ENCODE measurements at places on chromosomes 2 and 18.
A peak's percentile ranks its signal among the peaks of the same experiment; 100 is the strongest.

DNA sequence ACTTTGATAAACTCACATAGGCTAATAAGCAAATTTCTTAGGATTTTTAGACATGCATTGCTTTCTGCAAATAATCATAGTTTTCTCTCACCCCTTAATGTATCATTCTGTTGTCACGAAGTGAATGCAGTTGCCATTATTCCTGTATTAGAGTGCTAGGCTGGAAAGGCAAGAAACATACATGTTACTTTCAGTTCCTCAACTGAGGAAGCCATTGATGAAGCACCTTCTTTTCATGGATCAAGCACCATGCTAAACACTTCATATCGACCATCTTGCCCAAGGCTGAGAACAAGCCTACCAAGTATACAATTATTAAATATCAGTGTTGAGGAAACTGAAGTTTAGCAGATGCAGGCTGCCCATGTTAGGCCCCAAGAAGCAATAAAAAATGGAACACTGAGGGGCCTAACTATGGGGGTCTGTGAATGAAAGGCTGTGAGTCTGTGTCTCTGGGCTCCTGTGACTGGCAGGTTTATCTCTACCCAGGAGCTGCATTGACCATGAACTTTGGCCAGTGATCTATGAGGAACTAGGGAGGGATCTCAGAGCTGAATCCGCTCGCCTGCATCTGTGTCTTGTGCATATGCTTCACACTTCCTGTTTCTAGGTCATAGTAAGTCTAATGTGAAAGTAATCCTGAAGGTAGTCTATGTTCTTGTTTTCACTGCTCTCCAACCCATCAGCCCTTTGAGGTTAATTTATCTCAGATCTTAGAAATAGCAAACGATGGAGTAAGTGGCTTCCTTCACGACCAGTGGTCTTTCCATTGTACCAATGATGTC lies 16.0 kb upstream of the TSPYL6 start:
- DNase-seq: peak; percentile 16

- DNase-seq: no peak
Measured at GRCh38 chr18:24402209-24402785, 4.7 kb upstream of the OSBPL1A start.

DNA sequence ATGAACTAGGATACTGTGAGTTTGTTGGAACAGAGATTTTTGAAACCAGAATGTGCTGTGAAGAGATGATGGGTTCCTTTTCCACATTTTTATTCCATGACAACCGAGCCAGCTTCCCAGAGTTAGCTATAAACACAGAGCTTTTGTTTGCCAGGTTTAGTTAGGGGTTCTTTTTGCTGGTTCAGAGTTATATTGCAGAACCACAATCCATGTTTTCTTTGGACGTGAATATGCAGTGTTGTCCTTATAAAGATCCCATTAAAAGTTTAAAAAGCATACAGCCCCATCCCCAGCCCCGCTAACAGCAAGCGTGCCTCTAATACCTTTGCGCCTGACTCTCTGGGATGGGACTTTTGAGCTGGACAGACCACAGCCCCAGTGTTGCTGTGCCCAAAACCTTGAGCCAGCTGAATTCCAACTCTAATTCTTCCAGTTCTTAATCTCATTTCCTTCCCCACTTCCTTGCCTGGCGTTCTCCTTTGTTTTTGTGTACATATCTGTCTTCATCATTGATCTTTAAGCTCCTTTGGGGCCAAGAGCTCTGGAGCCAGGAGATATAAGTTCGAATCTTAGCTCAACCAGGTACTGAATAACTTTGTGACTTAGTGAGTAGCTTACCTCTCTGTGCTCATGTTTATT lies 72.3 kb downstream of the SPATS2L start:
- no peak for DNase-seq

GRCh38 chr18:43158381-43158780 lies 42.9 kb upstream of the RIT2 start:
- no peak for DNase-seq

DNA sequence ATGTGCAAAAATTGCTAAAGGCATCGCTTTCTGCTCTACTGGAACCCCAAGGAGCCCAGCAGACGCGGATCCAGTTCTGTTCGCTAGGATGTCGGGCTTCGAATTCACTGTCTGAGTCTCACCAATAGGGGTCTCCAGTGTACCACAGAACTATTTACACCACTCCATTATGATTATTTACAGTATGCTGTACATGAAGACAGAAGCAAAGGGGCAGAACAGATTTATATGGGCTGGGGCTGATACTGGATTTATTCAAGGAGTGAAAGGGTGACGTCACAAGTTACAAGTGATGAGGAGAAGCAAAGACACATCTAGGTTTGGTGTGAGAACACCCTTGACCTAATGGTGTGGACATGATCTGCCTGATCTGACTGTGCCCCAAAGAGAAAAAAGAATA lies 185.3 kb upstream of the ATP5MC3 start:
- DNase-seq: peak; percentile 32

- DNase-seq: no peak
Measured at GRCh38 chr18:51168026-51168742, 29.3 kb downstream of the MEX3C start.

DNA sequence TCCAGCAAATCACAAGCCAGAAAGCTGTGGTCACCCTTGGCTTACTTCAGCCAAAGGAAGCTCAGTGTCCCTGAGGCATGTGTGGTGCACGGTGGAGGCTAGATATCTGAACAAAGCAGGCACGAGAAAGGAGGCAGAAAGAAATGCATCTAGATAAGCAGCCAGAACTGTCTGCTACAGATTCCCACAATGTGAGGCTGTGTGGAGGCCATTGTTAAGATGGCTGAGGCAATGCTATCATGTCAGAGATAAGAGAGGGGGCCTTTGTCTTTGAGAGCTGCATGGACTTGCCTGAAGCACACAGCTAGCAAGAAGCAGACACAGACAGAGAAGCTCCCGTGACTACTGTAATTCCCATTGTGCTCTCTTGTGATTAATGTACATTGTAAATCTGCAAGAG lies 110.5 kb upstream of the LYPD6 start:
- DNase-seq: no peak

All from CD4-positive, alpha-beta T cell treated with Interleukin-17A for 1 hour (primary cell).